Foreskin fibroblast (primary cell): ENCODE measurements at places on chromosomes 7 and 10.
A peak's percentile ranks its signal among the peaks of the same experiment; 100 is the strongest.

DNA sequence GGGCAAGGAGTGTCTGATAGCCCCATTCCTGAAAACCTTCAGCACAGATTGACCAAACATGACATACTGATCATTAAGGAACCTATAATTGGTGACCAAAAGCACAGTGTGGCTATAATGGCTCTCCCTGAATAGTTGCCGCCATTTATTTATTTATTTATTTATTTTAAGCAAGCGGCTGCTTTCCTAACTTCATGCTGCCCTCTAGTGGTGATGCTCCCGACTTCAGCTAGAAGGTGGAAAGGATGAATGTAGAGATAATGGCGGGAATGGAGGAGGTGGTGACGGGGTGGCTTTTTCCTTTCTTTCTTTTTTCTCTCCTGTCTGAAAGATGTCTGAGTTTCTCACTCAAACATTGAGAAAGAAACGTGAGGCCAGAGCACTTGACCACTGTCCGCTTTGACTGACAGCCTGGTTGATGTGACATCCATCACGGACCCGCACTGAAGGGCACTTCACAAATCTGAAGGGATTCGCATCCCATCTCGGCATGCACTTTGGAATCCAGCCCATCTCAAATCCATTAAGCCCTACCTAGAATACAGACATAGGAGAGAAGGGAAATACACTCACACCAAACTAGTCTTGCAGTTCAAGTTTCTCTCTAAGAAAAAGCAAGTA lies 1090.1 kb downstream of the KCNMA1 start:
- peak; percentile 50 for DNase-seq

DNA sequence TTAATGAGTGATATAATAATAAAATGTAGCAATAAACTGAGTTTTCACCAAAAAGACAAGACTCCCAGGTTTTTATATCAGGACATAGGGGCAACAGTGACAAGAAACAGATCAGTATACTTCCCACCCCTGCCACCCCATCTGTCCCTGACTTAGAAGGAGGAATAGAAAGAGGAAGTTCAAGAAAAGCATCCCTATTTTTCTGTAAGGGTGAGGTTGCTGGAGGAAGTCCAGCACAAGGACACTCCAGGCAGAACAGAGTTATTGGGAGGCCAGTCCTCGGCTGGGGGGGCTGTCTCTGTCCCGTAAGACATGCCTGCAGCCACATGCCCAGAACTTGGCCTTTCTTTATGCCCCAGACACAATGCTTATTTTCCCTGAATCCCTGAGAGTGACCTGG lies 16.5 kb upstream of the TLX1 start:
- DNase-seq: no peak

- no peak for DNase-seq
These were observed 51.3 kb downstream of the ODAD2 start for GRCh38 chr10:27947540-27947939.

GRCh38 chr10:81177651-81178244 lies 640.0 kb downstream of the SH2D4B start:
- DNase-seq: no peak

DNA sequence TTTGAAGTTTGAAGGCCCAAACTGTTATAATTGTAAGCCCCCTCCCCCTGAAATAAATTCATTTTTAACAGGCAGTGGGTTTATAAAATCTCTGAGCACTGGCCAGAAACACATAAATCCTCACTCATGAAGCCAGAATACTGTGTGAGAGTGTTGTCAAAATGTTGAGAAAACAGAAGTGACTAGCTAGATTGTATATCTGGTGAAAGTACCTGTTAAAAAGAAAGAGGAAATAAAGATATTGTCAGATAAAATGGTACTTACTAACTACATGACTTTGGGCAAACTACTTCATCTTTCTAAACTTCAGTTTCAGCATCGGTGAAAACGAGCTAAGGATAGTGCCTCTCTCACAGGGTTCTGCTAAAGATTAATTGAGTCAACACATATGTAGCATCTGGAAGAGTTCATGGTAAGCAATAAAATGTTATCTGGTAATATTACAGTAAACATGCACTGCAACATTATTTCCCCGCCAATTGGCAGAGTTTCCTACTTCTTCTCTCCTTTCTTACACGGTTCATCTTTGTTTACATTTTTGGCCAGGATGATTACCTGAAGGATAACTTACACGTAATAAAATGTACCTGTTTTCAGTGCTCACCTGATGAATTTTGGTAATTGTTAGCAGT lies 202.5 kb upstream of the CHRM2 start:
- no peak for DNase-seq

DNA sequence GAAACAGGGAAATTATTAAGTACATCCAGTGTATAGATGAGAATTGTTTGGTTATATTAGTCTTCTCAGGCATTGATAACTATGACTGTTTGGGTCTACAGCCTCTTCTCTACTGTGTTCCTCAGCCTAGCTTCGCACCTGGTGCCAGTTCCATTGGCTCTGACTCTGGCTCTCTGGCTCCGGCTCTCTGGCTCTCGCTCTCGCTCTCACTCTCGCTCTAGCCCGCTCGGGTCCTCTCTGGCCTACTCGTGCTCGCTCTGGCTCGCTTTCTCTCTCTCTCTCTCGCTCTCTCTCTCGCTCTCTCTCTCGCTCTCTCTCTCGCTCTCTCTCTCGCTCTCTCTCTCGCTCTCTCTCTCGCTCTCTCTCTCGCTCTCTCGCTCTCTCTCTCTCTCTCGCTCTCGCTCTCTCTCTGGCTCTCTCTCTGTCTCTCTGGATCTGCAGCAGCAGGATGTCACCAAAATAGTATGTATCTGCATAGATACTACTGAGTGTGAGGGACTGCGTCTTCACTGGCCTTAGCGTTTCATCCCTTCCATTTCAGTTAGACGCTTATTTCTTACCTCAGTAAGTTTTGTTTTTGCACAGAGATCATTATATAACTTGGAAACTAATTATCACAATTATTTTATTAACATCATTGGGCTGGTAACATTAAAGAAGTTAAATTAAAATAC lies 6.5 kb upstream of the SSBP1 start:
- DNase-seq: no peak

DNA sequence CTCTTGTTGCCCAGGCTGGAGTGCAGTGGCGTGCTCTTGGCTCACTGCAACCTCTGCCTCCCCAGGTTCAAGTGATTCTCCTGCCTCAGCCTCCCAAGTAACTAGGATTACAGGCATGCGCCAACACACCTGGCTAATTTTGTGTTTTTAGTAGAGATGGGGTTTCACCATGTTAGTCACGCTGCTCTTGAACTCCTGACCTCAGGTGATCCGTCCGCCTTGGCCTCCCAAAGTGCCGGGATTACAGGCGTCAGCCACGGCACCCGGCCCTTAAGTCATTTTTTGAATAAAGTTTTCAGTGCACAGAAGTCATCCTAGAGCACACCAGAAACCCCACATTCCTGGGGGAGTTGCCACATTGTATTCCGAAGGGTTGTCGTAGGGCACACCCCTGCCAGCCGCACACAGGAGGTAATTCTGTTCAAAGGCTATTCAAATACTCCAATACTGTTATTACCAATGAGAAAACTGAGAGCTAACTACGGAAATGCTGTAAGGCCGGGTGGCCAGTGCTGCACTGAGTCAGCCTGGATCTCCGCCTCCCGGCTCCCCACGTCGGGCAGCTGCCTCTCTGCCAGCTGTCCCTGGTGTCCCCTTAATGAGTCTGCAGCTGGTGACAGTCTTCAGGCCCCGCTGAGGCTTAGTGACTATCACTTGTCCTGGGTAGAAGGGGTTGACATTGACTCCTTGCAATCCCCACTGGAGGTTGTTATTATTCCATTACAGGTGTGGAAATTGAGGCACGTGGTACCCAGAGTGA lies 8.6 kb upstream of the RFC2 start:
- peak; percentile 38 for DNase-seq

- no peak for DNase-seq
These were observed 76.8 kb upstream of the SEM1 start for GRCh38 chr7:96786261-96786997.

DNA sequence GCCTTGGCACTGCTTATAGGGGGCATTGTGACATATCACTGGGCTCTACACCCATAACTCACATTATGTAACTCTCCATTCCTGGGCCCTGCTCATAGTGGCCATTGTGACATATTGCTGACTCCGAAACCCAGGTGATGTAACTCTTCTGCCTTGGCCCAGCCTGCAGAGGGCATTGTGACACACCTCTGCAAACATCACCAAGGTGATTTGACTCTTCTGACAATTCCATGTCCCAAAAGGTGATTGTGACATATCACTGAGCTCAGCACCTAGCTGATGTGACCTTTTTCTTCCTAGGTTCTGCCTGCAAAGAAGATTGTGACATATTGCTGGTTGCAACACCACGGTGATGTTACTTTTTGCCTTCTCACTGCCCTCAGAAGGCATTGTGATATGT lies 36.5 kb upstream of the ZNF680 start:
- no peak for DNase-seq

- peak; percentile 78 for DNase-seq
These were observed 31.1 kb downstream of the PCGF5 start for GRCh38 chr10:91251430-91252056.

GRCh38 chr10:191703-192518 lies 56.7 kb downstream of the ZMYND11 start:
- peak; percentile 87 for DNase-seq

DNA sequence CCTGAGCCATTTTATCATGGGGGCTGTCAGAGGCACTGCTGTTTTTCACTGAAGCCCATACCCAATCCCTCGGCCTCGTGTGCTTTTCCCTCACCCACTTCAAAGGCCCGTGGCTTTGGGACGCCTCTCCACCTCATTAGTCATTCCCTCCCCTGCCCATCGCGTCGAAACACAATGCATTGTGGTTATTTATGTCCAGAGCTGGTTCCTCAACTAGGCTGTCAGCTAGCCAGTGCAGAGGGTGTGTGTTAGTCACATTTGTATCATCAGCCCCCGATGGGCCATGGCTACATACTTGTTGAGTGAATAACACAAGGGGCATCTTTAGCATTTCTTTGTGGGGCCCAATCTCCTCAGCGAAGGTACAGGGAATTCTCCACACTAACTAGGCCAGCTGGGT lies 3.8 kb upstream of the CRCP start:
- peak; percentile 96 for DNase-seq

GRCh38 chr7:23443974-23444373 lies 26.3 kb downstream of the IGF2BP3 start:
- no peak for DNase-seq

- no peak for DNase-seq
These were observed 11.0 kb downstream of the AS3MT start for GRCh38 chr10:102880256-102880655.

DNA sequence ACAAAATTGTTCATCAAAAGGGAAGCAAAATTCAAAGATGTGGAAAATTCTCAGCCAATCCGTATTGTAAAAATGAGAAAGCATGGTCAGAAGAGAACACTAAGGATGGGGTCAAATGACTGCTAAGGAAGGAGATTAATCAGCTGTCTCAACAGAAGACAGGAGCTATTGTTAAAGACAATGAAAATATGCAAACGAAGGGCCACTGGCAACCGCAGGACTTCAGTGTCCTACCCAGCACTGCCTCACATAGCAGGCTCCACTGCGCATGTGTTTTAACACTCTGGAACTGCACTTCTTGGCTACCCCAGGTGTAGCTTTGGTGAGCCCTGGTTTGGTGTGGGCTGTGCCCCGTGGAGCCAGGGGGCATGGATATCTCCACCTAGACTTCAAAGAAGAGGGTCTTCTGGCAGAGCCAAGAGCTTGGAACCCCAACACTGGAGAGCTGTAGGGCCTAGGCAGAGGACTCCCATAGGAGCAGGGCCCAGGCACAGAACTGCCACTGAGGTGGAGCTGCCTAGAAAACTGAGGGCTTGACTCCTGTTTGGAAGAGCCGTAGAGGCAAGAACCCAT lies 176.2 kb upstream of the GDF10 start:
- no peak for DNase-seq

DNA sequence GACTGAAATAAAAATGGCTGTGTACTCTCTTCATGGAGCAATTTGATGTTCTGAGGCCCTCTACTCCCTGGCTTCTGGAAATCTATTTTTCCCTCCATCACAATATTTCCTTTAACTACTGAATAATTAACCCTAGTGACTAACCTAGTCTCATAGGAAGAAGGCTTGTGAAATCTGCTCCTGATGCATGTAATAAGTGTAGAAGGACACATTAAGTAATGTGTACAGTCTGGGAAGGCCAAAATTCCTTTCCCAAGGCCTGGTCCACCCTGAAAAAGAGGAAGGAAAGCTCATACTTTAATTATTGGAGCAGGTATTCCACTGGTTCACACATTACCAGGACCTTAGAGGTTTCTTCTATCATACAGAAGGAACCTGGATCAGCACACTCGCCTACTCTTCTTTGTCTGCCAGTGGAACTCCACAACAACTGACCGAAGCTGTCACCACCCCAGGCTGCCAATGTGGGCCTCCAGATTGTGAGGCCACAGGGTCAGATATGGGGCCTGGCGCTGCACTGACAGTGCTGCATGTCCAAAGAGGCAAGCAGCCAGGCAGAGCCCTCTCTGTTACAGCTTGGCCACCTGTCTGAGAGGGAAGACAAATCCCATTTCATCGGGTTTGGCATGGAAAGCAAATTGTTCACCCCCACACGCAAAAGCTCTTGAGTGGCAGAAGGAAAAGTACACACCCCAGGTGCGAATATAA lies 54.4 kb upstream of the FAM133B start:
- DNase-seq: no peak

DNA sequence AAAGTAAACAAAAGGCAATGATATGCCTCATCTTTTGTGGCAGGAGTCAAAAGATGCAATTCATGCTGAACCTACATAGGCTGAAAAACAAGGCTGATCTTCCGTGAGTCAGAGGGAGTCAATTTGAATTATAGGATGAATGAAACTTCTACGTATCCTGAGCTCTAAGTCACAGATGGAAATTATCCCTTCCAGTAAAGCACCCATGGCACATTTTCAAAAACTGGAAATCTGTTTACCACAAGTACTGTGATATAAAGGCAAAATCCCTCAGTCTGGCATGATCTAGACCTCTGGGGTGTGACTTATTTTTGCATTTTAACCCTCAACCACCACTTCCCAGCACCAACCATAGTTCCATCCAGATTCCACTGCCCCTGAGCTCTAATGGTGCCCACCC lies 69.6 kb downstream of the NRG3 start:
- DNase-seq: peak; percentile 7

GRCh38 chr7:129865093-129865924 lies 87.5 kb downstream of the UBE2H start:
- no peak for DNase-seq

DNA sequence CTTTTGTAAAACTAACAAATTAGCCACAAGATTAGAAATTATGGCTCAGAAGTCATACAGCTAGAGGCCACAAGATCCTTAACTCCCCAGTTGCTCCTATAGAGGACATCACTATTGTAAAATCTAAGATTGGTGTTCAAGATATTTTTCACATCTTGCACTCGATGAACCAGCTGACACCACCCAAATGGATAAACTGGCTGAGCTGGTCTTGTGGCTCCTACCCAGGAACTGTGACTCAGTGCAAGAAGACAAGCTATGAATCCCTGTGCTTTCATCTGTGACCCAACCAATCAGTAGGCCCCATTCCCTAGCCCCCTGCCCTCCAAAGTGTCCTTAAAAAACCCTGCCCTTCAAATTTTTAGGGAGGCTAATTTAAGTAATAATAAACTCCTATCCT lies 27.9 kb upstream of the R3HCC1L start:
- no peak for DNase-seq
